Prostate gland (tissue), 2 donors: ENCODE measurements at places on chromosomes 4 and X. TPM values are rescaled to one million over a fixed set of nuclear protein-coding genes. Genes with fewer than 3 reads are reported as not detected.

- H3K36me3 ChIP-seq = no peaks in the 10 kb centered on the region
- H3K4me3 ChIP-seq = no peak overlapping the region
- no peak overlapping the region for H3K27ac ChIP-seq
- H3K27me3 ChIP-seq = no peaks in the 10 kb centered on the region
These were observed 87.0 kb upstream of the RPL34 start for GRCh38 chr4:108533245-108533844.

- H3K4me1 ChIP-seq = no peaks in the 10 kb centered on the region
- no peaks in the 10 kb centered on the region for H3K27me3 ChIP-seq
- DNase-seq = no peak
- H3K4me3 ChIP-seq = no peak overlapping the region
- no peaks in the 10 kb centered on the region for H3K36me3 ChIP-seq
- H3K27ac ChIP-seq = no peak overlapping the region
These were observed 776.0 kb downstream of the GLUD2 start for GRCh38 chrX:121823406-121823805.

DNA sequence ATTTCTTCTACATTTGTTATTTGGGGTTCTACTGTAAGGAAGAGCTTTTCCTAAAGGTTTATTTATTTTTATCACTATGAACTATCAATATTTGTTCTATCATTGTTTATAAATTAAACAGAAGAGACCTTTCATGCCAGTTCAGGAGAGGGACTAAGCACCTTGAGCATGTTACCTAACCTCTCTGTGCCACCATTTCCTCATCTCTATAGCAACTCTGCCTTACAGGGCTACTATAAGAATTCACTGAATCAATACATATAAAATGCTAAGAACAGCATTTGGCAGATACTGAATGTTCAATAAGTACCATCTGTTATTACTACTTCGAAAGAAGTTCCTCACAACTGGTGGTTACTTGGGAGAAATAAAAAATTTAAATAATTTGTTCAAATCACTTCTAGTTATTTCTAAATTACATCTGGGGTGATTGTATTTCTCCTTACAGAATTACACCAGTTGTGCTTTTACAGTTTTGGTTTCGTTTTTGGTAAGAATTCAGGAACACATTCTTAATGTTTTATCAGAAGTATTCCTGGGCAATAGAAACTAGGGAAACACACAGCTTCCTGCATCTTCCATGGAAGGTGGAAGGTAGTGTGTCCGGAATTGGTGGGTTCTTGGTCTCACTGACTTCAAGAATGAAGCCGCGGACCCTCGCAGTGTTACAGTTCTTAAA, 32.9 kb downstream of the EREG start:
- H3K27ac ChIP-seq = no peak overlapping the region
- no peak for DNase-seq
- no peaks in the 10 kb centered on the region for H3K4me1 ChIP-seq
- peak overlapping the region; percentile 23 for H3K4me3 ChIP-seq
- H3K27me3 ChIP-seq = no peaks in the 10 kb centered on the region

DNA sequence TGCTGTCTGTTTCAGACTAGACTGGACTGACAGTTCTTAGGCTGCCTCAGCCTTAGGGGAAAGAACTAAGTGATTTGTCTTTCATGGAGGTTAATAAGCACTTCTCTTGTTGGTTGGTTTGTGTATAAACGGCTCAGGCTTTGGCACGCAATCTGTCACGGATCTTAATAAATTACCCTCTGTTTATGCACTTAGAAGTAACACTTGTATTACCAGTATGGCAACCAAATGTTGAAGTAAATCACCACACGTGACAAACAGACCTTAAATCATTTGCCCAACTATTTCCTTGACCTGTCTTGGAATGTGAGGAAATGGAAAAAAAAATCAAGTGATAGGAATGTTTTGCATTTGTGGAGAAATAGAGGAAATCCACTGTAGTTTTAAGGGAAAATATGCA, 69.9 kb downstream of the TEX13A start:
- H3K27ac ChIP-seq = no peak overlapping the region
- DNase-seq = no peak
- no peaks in the 10 kb centered on the region for H3K36me3 ChIP-seq
- H3K27me3 ChIP-seq = no peaks in the 10 kb centered on the region

- no peaks in the 10 kb centered on the region for H3K36me3 ChIP-seq
- H3K27ac ChIP-seq = no peak overlapping the region
- no peak overlapping the region for H3K4me3 ChIP-seq
- no peaks in the 10 kb centered on the region for H3K27me3 ChIP-seq
- no peak for DNase-seq
These were observed 247.6 kb downstream of the DCLK2 start for GRCh38 chr4:150325872-150326271.

DNA sequence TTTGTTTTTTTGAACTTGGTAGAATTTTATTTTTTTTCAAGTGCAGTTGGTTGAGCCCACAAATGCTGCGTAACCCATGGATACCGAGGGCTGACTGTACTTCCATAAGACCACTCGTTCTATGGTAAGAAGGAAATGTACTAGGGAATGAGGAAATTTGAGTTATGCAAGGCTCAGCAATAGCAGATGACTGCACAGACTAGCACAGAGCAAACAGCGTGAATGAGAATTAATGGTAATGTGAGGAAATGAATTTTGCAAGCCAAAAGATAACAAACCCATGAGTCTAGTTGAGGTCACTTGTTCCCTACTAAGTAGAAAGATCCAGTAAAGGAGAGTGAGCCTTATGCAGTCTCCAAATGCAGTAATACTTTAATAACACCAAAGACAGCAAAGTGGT, 17.4 kb downstream of the GSPT2 start:
- H3K36me3 ChIP-seq = no peaks in the 10 kb centered on the region
- no peak for DNase-seq
- no peak overlapping the region for H3K27ac ChIP-seq
- H3K27me3 ChIP-seq = no peaks in the 10 kb centered on the region
- H3K4me3 ChIP-seq = no peak overlapping the region

- no peaks in the 10 kb centered on the region for H3K4me1 ChIP-seq
- H3K4me3 ChIP-seq = no peak overlapping the region
- H3K36me3 ChIP-seq = no peaks in the 10 kb centered on the region
- H3K27ac ChIP-seq = no peak overlapping the region
- no peaks in the 10 kb centered on the region for H3K27me3 ChIP-seq
- no peak for DNase-seq
These were observed 2.5 kb upstream of the PPP2R2C start for GRCh38 chr4:6474705-6475457.

- no peaks in the 10 kb centered on the region for H3K36me3 ChIP-seq
- no peaks in the 10 kb centered on the region for H3K4me1 ChIP-seq
- DNase-seq = no peak
- H3K4me3 ChIP-seq = no peak overlapping the region
- no peaks in the 10 kb centered on the region for H3K27me3 ChIP-seq
These were observed 96.9 kb upstream of the GPRIN3 start for GRCh38 chr4:89404530-89404929.

GRCh38 chr4:57147335-57148060, 37.3 kb upstream of the IGFBP7 start:
- H3K36me3 ChIP-seq = no peaks in the 10 kb centered on the region
- DNase-seq = no peak
- H3K4me3 ChIP-seq = no peak overlapping the region
- H3K27me3 ChIP-seq = no peaks in the 10 kb centered on the region
- no peaks in the 10 kb centered on the region for H3K4me1 ChIP-seq

DNA sequence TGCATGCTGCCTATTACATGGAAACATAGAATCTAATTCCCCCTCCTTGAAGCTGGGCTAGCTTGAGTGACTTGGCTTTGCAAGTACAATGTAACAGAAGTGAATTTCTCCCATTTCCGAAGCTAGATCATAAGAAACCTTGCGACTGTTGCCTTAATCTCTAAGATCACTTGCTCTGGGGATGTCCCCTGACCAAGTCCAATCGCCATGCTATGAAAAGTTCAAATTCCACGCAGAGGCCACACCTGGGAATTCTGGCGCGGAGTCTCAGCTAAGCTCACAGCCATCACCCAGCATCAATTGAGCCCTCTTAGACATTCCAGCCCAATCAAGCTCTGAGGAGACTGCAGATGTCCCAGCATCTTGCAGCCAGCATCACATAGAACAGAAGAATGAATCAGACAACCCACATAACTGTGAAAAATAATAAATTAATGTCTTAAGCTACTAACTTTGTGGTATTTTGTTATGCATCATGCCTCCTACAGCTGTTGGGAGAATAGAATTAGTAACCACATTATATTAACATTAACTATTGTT, 27.0 kb downstream of the GPM6A start:
- H3K36me3 ChIP-seq = no peaks in the 10 kb centered on the region
- no peaks in the 10 kb centered on the region for H3K27me3 ChIP-seq
- H3K4me1 ChIP-seq = no peaks in the 10 kb centered on the region
- no peak overlapping the region for H3K4me3 ChIP-seq

GRCh38 chrX:132181364-132181763, 37.9 kb downstream of the RAP2C start:
- no peak overlapping the region for H3K27ac ChIP-seq
- no peaks in the 10 kb centered on the region for H3K4me1 ChIP-seq
- H3K4me3 ChIP-seq = no peak overlapping the region
- peak; percentile 6 for DNase-seq
- no peaks in the 10 kb centered on the region for H3K36me3 ChIP-seq

- H3K27ac ChIP-seq = no peak overlapping the region
- H3K27me3 ChIP-seq = no peaks in the 10 kb centered on the region
- peaks cover 6% of the 10 kb centered on the region for H3K4me1 ChIP-seq
- no peak overlapping the region for H3K4me3 ChIP-seq
- no peak for DNase-seq
These were observed 9.9 kb downstream of the FNIP2 start for GRCh38 chr4:158778712-158779111.

DNA sequence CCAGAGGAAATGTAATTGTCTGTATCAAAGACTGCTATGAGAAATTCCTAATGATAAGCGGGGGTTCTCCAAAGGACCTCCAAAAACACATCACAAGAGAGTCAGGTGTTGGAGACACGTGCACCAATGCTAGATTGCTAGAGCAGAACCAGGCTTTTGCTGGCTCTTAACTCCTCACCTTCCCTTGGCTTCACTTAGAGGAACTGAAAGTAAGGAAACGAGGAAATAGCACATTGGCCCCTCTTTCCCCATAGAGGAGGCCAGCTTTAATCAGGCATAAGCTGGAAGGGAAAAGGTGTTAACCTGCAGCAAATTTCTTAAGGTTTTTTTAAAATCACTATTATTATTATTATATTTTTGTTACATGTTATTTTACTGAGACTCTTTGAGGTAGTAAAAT, 13.6 kb downstream of the OTC start:
- H3K27ac ChIP-seq = no peak overlapping the region
- no peaks in the 10 kb centered on the region for H3K4me1 ChIP-seq
- no peak for DNase-seq

- no peak for DNase-seq
- no peak overlapping the region for H3K27ac ChIP-seq
- H3K36me3 ChIP-seq = no peaks in the 10 kb centered on the region
These were observed 9.2 kb downstream of the CMC4 start for GRCh38 chrX:155061760-155062159.

GRCh38 chr4:18042754-18043153, 21.2 kb upstream of the LCORL start:
- no peaks in the 10 kb centered on the region for H3K4me1 ChIP-seq
- no peaks in the 10 kb centered on the region for H3K36me3 ChIP-seq
- H3K27me3 ChIP-seq = no peaks in the 10 kb centered on the region
- H3K4me3 ChIP-seq = no peak overlapping the region
- H3K27ac ChIP-seq = no peak overlapping the region

- H3K4me3 ChIP-seq = no peak overlapping the region
- H3K4me1 ChIP-seq = no peaks in the 10 kb centered on the region
- H3K27ac ChIP-seq = no peak overlapping the region
- H3K36me3 ChIP-seq = no peaks in the 10 kb centered on the region
These were observed 44.4 kb downstream of the FIP1L1 start for GRCh38 chr4:53421791-53422190.

DNA sequence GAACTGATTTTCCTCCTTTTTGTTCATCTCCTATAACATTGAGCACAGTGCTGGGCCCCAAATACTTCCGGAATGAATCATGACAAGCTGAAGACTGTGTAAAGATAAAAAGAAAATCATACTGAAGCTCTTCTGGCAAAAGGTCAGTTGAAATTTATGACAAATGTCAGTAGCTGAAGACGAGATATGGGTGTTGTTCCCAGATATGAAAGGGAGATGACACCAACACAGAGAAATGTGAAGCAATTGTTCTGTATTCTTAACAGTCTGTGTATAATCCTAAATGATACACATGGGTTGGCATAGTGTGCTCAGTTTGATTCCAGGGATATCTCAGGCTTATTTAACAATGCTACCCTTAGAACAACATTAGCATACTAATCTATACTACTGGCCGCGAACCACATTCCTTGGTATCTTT, 170.5 kb upstream of the PITX2 start:
- no peak overlapping the region for H3K4me3 ChIP-seq
- no peaks in the 10 kb centered on the region for H3K36me3 ChIP-seq
- no peak overlapping the region for H3K27ac ChIP-seq
- no peak for DNase-seq
- no peaks in the 10 kb centered on the region for H3K27me3 ChIP-seq

GRCh38 chr4:121212806-121213205, 48.7 kb upstream of the TNIP3 start:
- no peak overlapping the region for H3K4me3 ChIP-seq
- H3K27ac ChIP-seq = no peak overlapping the region
- H3K4me1 ChIP-seq = no peaks in the 10 kb centered on the region
- H3K27me3 ChIP-seq = no peaks in the 10 kb centered on the region

DNA sequence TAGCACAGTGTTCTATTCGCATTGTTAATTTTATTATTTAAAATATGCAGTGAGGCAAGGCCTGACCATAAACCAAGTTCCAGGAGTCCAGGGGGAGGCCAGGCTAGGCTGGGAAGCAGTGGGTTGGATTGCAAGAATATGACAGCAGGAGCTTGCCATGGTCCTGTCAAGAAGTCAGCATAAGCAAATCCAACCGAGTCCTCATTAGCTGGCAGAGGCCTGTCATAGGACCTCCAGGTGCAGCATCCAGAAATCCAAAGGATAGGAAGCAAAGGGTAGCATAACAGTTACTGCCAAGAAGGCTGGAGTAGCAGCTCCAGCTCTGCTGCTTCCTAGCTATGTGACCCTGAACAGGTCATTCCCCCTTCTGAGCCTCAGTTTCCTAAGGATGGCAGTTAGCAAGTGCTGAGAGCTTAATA, 13.4 kb downstream of the PJA1 start:
- H3K27ac ChIP-seq = no peak overlapping the region
- no peaks in the 10 kb centered on the region for H3K4me1 ChIP-seq
- H3K36me3 ChIP-seq = no peaks in the 10 kb centered on the region
- no peak for DNase-seq
- H3K4me3 ChIP-seq = no peak overlapping the region

Gene RHOH
- 1.9 TPM for total RNA-seq

Gene CYTL1
- total RNA-seq = 1.4 TPM

Gene DNAAF6
- total RNA-seq = not detected

Gene SMIM10L2A
- total RNA-seq = 14.8 TPM

Gene NPY1R
- 1.4 TPM for total RNA-seq

Gene PDE6B
- 9.3 TPM for total RNA-seq

Gene CYLC1
- 1.2 TPM for total RNA-seq

Gene GPR101
- not detected for total RNA-seq

Gene PRKG2
- 5.2 TPM for total RNA-seq

Gene CLNK
- total RNA-seq = not detected

Gene MAGEA2
- not detected for total RNA-seq
